Effector memory CD8-positive, alpha-beta T cell (primary cell): ENCODE measurements at places on chromosomes 7 and 10.

GRCh38 chr7:106885652-106886051 is 20.6 kb downstream of the PIK3CG start:
- H3K4me1 ChIP-seq = peaks cover 15% of the 10 kb centered on the region
- H3K4me3 ChIP-seq = no peak overlapping the region
- DNase-seq = no peak
- no peaks in the 10 kb centered on the region for H3K27me3 ChIP-seq
- peaks cover 96% of the 10 kb centered on the region for H3K36me3 ChIP-seq

DNA sequence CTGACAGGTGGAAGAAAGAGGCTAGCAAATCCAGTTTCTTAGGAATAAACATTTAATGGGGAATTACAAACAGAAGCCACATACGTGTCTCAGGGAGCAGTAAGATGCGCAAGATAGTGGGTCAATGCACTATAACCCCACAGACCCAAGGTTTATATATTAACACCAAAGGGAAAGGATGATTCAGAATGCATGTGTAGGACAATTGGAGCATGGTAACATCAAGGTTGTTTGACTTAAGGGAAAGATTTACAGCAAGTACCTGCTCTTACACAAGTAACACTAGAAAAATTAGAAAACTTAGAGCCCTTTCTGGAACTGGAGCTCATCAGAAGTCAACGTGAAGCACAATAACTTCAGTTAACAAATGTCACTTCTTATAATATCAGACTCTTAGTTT is 161.1 kb upstream of the ZWINT start:
- DNase-seq = no peak
- H3K27ac ChIP-seq = no peak overlapping the region
- H3K4me3 ChIP-seq = no peak overlapping the region
- H3K4me1 ChIP-seq = no peaks in the 10 kb centered on the region
- no peaks in the 10 kb centered on the region for H3K27me3 ChIP-seq

DNA sequence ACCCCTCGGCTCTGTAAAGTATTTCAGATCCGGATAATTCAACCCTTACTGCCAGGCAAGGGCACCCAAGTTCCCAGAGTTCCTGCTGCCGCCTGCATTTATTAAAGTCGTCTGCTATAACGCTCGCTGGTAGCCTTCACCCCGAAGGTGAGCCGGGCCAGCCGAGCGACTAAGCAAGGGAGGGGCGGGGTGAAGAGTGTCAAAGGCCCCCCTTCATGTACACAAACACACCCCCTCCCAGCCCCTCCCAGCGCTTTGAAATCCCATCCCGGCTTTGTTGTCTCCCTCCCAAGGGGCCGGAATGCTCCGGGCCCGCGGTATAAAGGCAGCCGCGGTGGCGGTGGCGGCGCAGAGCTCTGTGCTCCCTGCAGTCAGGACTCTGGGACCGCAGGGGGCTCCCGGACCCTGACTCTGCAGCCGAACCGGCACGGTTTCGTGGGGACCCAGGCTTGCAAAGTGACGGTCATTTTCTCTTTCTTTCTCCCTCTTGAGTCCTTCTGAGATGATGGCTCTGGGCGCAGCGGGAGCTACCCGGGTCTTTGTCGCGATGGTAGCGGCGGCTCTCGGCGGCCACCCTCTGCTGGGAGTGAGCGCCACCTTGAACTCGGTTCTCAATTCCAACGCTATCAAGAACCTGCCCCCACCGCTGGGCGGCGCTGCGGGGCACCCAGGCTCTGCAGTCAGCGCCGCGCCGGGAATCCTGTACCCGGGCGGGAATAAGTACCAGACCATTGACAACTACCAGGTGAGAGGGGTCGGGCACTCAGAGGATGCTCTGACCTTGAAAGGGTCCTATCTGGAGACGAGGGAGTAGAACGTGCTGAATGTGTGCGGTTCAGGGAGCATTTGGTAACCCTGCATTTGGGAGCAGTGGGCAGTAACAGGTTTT is at the start of gene DKK1:
Gene DKK1 (plus strand): TSS at position 349 of the 889 bp plus-strand sequence. CDS start 154 bp downstream, at position 503.
- no peak for DNase-seq
- H3K36me3 ChIP-seq = no peaks in the 10 kb centered on the region
- H3K4me1 ChIP-seq = no peaks in the 10 kb centered on the region

- H3K27ac ChIP-seq = no peak overlapping the region
- DNase-seq = no peak
- H3K36me3 ChIP-seq = no peaks in the 10 kb centered on the region
- H3K4me1 ChIP-seq = no peaks in the 10 kb centered on the region
- H3K27me3 ChIP-seq = no peaks in the 10 kb centered on the region
Measured at GRCh38 chr7:46421441-46422230, 500.6 kb upstream of the IGFBP3 start.

- no peaks in the 10 kb centered on the region for H3K4me1 ChIP-seq
- no peak overlapping the region for H3K4me3 ChIP-seq
- no peak for DNase-seq
- H3K27me3 ChIP-seq = peaks cover 11% of the 10 kb centered on the region
Measured at GRCh38 chr10:75596930-75597620, 165.7 kb downstream of the LRMDA start.
